SK-MEL-5 (cell line): ENCODE measurements at places on chromosomes 12 and 14. TPM values are rescaled to one million over a fixed set of nuclear protein-coding genes. Genes with fewer than 3 reads are reported as not detected.

DNA sequence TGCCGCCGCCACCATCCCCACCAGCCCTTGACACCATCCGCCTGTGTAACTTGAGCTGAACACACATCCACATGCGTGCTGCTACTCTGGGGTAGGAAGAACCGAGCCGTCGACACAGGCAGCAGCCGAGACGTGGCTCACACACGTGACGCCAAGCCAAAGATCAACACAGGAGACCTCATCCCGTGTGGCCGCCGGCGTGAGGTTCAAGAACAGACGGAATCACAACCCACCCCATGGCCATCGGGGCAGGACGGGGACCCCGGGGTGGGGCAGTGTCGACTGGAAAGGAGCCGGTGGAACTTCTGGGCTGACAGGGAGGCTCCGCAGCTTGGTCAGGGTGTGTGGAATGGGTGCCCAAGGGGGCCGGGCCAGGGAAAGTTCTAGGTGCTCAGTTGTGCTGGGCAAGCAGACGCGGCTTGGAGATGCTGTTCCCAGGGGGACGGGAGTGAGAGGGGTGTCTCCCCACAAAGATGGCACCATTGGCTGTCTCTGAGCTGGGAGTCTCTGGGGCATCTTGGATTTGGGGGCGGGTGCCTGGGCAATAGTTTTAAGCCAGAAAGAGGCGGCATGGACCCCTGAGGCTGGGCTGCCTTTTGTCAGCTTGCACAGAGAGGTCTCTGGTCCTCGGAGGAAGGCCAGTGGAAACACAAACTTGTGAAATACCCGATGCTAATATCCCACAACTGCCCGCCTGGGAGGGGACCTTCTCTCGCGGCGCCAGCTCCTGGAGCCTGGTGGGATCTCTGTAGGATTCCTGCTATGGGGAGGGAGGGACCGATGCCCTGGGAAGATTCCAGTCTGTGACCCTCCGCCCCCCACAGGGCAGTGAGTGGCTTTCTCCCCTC lies 41.8 kb downstream of the GALNT9 start:
- no peak for DNase-seq

GRCh38 chr14:105012171-105012985 lies 8.5 kb downstream of the CDCA4 start:
- DNase-seq = peak; percentile 79

DNA sequence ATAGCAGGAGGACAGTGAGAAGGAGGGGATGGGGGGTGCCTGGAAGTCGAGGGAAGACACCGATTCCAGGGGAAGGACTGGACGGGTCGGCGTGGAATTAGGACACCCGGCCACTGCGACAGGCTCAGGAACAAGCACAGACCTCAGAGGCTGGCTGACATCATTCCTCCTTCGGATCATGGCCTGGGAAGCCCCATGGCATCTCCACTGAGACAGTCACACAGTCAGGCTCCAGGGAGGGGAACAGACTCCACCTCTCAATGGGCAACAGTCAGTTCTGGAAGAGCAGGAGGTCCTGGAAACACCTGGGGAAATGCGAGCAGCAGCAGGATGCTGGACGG lies 67.9 kb upstream of the FBRSL1 start:
- DNase-seq = no peak

DNA sequence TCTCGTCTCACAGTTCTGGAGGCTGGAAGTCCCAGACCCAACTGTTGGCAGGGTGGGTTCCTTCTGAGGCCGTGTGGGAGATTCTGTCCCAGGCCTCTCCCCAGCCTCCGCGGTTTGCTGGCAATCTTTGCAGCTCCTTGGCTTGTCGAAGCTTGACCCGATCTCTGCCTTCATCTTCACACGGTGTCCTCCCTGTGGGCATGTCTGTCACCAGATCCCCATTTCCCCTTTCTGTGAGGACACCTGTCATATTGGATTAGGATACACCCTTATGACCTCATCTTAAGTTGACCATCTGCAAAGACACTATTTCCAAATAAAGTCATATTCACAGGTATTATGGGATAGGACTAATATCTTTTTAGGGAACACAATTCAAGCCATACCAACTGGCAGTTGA lies 22.6 kb upstream of the LRP1-AS start:
- no peak for DNase-seq

DNA sequence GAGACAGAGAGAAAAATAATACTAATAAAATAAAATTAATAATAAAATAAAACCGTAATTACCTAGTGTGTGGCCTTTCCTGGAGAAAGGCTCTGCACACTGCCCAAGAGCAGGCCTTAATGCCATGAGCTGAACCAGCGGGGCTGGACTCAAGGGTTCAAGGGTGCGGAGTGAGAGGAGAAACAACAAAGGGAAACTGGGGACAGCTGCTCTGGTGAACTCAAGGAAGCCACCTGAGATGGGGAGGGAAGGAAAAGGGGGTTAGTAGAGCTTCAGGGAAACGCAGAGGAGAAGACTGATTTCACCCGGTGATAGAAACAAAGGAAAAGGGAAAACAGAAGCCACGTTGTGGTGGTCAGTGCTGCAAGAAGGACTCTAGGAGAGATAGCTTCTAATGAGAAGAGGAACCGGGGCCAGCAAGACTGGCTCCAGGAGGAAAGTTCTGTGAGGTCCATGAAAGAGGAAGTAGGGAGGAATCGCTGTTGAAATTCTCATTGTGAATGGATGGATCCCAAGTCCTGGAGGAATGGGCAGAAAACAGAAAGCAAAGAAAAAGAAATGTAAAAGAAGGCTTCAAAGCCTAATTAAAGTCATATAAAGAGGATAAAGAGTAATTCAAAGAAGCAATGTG lies 48.3 kb upstream of the BCL2L14 start:
- DNase-seq = no peak

GRCh38 chr14:74720526-74720925 lies 7.6 kb downstream of the FCF1 start:
- no peak for DNase-seq

DNA sequence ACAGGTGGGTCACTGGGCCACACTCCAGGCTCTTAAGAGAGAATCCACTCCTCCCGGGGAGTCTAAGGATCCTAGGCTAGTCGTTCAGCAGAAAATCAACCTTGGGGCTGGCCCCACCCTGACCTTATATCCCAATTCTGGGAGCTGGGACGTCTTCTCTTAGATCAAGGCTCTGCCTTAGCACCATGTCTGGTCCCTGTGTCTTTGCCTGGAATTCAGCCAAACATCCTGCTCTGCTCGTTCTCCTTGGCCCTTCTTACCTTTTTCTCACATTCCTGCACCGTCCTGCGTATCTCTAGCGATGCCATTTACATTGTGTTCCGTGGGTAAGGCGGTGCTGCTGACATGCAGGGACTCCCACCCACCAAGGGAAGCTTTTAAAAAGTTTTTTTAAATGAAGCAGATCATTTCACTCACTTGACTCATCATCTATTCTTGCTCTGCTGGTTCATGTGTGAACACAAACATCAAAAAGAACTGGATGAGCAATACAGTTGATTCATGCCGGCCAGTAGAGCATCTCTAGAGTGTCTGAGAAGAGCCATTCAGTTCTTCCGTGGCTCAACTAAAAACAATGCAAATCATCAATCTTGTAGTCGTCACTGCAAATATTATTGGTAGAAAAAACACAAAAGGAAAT lies 50.2 kb downstream of the KCNK13 start:
- DNase-seq = no peak

GRCh38 chr14:75864352-75864751 lies 117.4 kb downstream of the TGFB3 start:
- DNase-seq = no peak

DNA sequence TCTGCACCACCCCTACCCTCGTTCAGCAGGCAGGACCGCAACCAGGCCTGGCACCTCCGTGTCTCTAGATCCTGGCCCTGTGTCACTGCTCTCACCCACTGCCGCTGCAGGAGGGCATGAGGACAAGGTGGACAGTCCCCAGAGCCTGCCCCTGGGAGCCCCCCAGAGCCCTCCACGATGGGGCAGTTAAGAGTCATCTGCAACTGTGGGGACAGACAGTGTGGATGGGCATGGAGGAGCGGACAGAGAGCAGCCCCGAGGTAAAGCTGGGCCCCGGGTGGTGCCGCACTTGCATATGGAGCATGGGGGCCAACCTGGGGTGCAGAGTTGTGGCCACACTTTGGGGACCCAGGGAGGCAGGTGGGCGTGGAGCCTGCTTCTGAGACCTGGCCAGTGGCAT lies 905.1 kb upstream of the USP15 start:
- DNase-seq = no peak

Gene RNFT2
- total RNA-seq = 2.3 and 3.3 TPM in 2 replicates

Gene CACNA1C
- total RNA-seq = under 0.01 and 0.05 TPM in 2 replicates

Gene TEAD4
- 11.9 and 16.2 TPM in 2 replicates for total RNA-seq

Gene GLI1
- total RNA-seq = 0.16 and 1.9 TPM in 2 replicates

Gene ETV6
- total RNA-seq = 6.4 and 7.5 TPM in 2 replicates

Gene ZFC3H1
- total RNA-seq = 13.4 and 16.0 TPM in 2 replicates

Gene IL22
- not detected in 2 replicates for total RNA-seq

Gene DENND5B
- total RNA-seq = 14.8 and 16.6 TPM in 2 replicates
